ENCODE measurements at places on chromosomes 2 and 18.

GRCh38 chr2:225683258-225683657 lies 283.7 kb downstream of the NYAP2 start:
- DNase-seq = no peak

DNA sequence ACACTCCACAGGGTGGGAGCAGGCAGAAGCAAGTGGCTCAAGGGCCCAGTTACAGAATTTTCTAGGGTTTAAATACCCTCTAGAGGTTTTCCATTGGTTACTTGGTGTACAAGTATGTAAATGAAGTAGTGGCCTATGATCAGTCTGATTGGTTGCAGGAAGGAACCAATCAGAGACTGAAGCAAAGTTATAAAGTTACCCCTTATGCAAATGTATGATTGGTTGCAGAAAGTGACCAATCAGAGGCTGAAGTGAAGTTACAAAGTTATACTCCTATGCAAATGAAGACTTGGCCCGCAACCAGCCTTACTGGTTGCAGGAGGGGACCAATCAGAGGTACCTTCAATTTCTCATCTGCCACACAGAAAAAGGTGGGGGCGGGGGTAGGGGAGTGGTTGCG lies 154.6 kb downstream of the INO80D start:
- DNase-seq = no peak

- DNase-seq = no peak
Measured at GRCh38 chr2:182666674-182667314, 49.3 kb upstream of the DNAJC10 start.

- no peak for DNase-seq
Measured at GRCh38 chr2:135072125-135072997, 20.3 kb downstream of the RAB3GAP1 start.

GRCh38 chr18:61256291-61256690 lies 76.9 kb upstream of the CDH20 start:
- DNase-seq = no peak
